ENCODE measurements at places on chromosomes 2 and 18.

DNA sequence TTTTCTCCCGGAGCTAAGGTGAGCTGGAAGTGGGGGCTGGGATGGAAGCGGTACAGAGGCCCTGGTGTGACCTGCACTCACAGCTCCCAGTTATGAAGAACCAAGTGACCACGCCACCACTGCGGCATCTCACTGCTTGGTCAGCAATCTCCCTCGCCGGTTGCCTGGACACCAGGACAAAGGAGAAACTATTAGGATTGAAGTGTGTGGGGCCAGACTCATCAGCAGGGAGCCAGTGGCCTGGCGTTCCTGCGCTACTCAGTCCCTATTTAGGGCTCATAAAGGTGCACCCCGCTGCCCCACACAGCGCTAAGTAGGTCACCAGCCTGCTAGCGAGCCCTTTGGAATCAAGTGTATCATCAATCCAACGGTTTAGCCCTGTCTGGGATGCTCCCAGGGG, 82.9 kb downstream of the ZCCHC2 start:
- no peak for DNase-seq

GRCh38 chr2:236244256-236244655, 19.9 kb downstream of the ASB18 start:
- no peak for DNase-seq

DNA sequence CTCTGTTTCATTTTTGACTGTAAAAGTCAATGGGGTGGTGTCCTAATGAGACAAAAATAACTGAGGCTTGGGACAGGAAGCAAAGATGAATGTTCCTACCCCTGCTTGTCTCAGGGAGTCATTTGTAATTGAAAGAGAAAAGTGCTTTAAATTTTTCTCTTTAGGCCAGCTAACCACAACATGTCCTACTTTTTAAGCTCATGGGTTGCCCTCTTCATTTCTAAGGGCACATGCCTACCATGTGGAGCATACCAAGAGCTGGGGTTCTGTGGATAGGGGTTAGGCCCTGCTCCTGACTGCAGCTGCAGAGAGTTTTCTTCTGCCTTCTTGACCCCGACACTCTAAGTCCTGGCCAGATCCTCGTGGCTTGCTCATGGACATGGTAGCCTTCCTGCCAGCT, 96.8 kb upstream of the ARL4C start:
- no peak for DNase-seq

GRCh38 chr2:164046040-164046439, 310.2 kb upstream of the FIGN start:
- DNase-seq = no peak

DNA sequence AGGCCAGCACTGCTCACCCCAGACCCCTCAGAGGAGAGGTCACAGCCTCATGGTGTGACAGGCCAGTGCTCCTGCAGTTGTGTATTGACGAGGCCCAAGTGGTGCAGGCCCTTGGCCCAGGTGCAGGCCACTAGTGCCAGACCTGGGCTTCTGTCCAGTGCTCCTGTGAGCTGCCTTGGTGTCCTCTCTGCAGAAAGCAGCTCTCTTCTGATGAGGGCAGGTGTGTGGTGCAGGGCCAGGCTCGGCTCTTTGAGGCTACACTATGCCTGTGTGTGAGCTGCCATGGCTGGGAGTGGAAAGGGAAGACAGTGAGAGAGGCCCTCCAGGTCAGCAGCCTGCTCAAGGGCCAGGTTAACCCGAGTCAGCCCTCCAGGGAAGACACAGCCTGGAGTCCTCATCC, 17.1 kb downstream of the EHD3 start:
- no peak for DNase-seq

- DNase-seq = no peak
Observed at GRCh38 chr2:188459061-188459460, 167.4 kb downstream of the GULP1 start.

DNA sequence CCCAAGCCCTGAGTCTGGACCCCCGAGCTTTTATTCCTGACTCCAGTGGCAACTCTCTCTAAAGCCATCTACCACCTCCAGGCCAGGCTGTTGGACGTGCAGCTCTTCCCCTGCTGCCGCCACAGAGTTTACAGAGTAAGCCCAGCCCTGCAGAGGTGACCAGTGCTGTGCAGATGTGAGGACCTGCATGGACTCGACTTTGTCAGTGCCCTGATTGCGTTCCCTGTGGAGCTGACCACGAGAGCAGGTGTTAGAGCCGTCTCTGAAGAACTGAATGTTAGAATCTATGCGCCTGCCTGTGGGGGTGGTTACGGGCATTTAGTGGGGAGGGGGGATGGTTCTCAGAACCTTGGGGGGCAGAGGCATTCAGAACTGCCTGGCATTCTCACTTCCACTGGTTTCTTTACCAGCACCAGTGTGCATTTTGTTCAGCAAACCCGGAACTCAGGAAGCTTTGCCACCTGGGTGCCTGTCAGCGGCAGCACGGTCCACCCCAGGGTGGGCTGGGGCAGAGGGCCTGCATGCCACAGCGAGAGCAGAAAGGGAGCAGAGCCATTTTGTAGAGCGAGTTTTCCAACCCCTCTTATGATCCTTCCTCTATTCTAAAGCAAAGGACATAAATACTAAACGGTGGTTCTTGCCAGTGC, 137.9 kb downstream of the KLHL29 start:
- no peak for DNase-seq

DNA sequence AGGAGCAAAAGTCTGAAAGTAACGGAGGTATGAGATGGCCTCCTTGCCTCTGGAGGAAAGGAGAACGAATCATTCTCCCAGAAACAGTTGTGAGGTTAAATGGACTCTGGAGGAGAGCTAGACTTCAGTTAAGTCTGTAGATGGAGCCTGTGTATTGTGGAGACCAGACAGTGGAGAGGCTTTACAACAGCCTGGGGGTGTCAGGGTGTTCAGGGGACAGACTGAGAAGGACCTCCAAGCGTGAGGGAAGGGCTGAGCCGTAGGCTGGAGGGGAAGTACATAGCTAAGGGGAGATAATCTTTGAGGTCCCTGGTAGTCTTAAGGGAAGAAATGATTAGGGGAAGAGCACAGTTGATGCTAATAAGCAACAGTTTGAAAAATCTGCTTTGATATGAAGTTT, 76.6 kb downstream of the GALNT1 start:
- DNase-seq = no peak
